ENCODE measurements at places on chromosomes 1 and 21.

GRCh38 chr1:183739082-183739481, 65.8 kb upstream of the RGL1 start:
- no peak for DNase-seq

GRCh38 chr1:87329051-87329525, 408 bp downstream of the LMO4 start:
- DNase-seq = no peak

DNA sequence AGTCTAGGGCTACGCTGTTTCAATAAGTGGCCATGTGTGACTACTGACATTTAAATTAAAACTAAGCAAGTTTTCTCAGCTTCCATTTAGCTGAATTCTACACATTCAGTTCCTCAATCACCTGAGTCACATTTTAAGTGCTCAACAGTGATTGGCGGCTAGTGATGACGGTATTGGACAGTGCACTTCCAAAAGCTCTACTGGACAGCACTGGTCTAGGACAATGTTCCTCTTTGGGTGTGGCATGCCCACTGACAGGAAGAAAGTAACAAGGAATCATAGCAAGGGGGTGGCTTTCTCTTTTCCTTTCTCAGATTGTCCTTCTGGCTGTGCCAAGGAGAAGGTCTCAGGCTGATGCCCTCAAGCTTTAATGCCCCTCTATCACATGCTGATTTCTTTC, 11.7 kb downstream of the IGSF21 start:
- no peak for DNase-seq

DNA sequence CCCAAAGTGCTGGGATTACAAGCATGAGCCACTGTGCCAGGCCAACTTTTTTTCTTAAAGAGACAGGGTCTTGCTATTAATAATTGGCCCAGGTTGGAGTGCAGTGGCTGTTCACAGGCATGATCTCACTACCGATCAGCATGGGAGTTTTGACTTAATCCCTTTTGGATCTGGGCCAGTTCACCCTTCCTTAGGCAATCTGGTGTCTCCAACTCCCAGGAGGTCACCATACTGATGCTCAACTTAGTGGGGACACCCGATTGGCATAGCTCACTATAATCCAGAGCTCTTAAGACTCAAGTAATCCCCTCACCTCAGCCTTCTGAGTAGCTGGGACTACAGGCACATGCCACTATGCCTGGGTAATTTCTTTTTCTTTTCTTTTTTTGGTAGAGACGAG, 64.2 kb upstream of the SCYL3 start:
- no peak for DNase-seq

DNA sequence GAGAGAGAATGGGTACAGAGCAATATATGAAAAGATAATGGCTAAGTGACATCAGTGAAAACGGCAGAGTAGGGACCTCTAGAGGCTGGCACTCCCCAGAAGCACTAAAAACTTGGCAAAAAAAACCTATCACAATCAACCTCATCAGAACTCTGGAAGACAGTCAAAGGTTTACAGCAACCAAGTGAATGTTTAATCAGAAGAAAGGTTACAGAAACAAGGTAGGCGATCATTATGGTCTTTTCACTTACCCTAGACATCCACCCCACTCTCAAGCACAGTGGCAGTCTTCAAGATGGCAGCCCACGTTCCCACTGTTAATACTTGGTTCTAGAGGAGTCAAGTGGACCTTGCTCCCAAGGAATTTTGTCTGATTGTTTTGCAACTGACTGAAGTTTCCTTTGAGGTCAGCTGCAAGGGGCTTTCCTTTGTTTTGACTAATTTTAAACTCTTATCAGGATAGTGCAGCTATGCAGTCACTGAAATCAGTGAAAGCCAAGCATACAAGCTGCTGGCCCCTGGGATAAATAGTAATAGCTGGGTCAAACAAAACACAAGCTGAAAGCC, 7.2 kb downstream of the KIFAP3 start:
- no peak for DNase-seq

DNA sequence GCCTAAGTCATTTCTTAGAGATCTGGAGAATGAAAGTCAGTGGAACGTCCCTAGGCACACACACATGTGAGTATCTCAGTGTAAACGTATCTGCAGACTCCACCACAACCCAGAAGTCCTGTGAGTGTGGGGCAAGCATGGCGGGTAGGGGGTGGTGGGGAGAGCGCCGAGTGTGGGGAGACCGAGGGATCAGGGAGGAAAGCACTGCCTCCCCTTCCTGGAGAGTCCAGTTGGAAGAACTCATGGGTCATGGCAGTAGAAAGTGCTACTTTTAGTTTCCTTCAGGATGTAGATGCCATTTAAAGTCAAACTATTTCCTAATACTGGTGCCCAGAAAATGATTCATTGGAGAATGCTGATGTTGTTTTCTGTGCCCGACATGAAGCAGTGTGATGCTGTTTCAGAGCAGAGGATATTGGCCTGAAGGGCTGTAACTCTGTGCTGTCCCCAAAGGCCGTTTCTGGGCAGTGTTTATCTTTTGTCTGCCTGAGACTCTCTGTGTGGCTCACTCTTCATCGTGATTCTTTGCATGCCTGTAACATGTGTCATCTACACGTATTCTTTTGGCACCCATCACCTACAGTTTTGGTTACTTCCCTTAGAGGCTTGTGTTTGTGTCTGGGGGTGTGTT, 45.7 kb upstream of the TSPAN2 start:
- no peak for DNase-seq

DNA sequence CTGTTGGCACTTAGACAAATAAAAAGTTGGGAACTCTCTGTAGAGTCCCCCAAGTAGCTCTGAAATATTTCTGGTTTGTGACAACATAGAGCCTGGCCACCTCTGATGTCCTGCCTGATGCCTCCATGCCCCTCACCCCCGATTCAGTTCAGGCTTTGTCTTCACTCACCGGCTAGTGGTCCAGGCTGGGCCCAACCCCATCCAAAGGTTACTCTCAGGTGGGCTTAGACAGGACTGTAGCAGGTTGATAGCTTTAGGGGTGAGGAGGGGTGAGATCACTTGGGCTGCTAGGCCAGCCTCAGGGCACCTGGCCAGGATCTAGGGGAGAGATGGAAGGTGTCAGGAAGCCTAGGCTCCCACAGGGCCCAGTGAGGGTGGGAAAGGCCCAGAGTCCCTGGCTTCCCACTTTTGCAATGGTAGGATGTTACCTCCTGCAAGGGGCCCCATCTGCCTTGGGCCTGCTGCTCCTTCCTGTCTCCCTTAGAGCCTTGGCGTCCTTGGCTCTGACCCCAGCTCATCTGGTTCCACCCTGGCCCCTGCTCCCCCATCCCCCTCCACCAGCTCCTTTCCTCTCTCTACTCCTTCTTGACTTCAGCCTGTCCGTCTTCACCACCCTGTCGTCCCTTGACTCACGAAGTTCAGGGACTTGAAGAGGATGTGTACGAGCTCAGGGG, 6.7 kb downstream of the EPS8L3 start:
- no peak for DNase-seq

DNA sequence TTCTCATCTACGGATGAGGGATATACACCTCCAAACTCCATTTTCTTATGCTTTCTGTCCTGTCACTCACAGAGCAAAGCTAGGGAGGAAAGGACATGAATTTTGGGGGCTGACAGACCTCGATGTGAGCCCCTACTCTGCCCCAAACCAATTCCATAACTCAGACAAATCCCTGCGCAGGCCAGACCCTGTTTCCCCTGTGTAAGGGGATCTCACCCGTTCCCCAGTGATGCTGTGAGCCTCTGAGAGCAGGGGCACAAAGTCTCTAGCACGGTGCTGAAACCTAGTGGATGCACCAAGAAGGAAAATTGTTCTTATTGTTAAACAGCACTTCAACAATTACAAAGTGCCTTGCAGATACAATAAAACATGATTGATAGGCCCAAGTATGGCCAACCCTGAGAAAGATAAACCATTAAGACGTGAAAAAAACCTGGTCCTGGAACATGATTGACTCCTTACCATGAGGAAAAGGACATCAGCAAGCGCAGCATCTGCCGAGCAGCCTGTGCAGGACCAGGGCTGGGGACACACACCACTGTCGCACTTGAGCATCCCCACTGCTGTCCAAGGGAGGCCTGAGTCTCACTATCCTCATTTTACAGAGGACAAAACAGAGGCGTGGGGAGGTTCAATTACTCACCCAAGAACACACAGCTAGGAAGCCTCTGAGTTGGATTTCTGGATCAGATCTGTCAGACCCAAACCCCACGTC, 137.8 kb downstream of the GLIS1 start:
- no peak for DNase-seq

DNA sequence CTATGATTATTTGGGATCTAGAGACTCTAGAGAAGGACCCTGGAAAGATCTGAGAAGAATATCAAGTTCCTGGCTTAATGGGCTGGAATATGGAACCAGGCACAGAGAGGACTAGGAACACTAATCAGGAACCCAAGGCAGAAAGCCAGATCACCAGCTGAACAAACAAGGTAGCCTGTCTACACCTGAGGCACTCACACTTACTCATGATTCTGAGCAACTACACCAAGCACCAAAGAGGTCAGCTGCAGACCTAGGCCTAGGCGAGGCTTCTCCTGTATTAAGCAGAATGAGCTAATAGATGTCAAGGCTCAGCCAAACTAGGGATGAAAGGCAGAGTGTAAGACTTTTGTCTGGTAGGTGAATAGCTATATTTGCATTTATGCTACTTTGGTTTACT, 368.1 kb downstream of the LTN1 start:
- no peak for DNase-seq

GRCh38 chr1:17356387-17357026, 15.5 kb upstream of the PADI6 start:
- DNase-seq = no peak

- DNase-seq = no peak
Observed at GRCh38 chr1:93692451-93692861, 10.8 kb upstream of the BCAR3 start.

DNA sequence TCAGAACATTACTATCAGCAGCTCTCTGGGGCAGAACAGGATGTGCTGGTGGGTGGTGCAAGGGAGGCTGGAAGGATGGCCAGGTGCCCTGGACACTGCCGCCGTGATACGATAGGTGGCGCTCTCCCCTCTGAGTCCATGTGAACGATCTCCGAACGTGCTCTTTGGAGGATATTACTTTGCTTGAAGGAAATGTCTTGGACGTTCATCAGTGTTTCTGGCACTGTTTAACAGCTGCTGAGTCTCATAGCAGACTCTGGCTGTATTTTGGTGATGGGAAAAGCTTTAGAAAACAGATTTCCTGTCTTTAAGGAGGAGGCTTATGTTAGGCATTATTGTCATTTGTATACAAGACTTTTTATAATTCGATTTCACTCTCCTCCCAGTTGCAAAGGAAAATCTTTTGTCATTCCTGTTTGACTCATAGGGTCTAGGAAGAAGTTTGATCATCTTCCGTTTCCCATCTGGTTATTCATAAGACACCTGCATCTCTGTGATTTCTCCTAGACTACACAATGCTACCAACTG, 386.2 kb upstream of the ADGRL2 start:
- DNase-seq = no peak

- DNase-seq = no peak
Observed at GRCh38 chr21:42988236-42988965, 14.0 kb downstream of the PKNOX1 start.

GRCh38 chr1:223836586-223836985, 9.2 kb downstream of the TP53BP2 start:
- no peak for DNase-seq

- no peak for DNase-seq
Observed at GRCh38 chr1:211641942-211642341, 33.5 kb downstream of the NEK2 start.

DNA sequence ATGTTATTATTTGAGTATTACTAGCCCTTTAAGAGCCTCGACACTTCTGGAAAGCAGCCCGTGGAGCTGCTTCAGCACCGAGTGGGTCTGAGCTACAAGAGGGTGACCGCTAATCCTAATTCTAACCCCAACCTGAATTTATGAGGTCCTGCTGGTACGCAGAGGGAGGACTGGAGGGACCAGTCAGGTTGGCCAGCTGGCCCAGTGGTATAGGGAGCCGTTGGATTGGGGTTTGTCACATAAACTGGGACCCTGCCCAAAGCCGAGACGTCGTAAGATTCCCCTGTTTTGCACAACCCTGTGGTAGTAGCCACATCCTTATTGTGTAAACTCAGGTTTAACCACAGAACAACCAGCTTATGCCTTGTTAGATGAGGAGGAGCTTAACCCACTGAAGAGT, 60.8 kb upstream of the F3 start:
- no peak for DNase-seq

DNA sequence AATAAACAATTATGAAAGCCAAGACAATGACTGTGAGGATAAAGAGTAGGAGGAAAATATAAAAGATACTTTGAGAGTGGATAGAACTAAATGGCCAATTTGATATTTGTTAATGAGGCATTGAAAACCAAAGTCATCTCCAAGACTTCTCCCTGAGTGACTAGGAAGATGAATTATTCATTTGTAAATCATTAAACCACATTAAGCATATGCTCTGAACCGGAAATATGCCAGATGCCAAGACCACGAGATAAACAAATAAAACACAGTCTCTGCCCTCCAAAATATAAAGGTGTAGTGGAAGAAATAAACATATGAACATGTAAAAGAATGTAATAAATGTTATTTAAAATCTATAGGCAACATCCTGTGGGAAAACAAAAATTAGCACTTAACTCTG, 78.8 kb downstream of the MRPL39 start:
- DNase-seq = no peak

- DNase-seq = no peak
Observed at GRCh38 chr1:60809204-60809980, 273.0 kb upstream of the NFIA start.

GRCh38 chr1:84339503-84339902, 38.0 kb downstream of the SAMD13 start:
- no peak for DNase-seq
